ENCODE measurements at places on chromosomes 7 and 10. TPM values are rescaled to one million over a fixed set of nuclear protein-coding genes. Genes with fewer than 3 reads are reported as not detected.

DNA sequence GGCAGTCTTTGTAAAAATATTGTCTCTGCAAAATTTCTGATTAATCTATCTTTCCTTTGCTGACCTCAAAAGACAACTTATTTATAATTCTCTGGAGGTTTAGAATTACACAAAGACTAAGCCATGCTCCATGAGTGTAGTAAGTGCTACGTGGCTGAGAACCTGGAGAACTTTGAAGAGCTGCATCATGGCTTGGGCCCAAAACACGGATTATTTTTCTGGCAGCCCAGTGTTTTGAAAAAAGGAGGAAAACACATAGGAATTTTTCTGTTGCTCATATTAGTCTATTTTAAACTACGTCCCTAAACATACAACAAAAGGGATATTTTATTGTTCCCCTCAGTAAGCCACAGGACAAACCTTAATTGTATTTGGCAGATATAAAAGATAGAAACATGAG is 360.7 kb upstream of the MYO3A start:
- DNase-seq = no peak
- no peaks in the 10 kb centered on the region for H3K36me3 ChIP-seq
- no peaks in the 10 kb centered on the region for H3K4me1 ChIP-seq
- no peaks in the 10 kb centered on the region for H3K27me3 ChIP-seq
- no peak overlapping the region for H3K4me3 ChIP-seq
- H3K27ac ChIP-seq = no peak overlapping the region

DNA sequence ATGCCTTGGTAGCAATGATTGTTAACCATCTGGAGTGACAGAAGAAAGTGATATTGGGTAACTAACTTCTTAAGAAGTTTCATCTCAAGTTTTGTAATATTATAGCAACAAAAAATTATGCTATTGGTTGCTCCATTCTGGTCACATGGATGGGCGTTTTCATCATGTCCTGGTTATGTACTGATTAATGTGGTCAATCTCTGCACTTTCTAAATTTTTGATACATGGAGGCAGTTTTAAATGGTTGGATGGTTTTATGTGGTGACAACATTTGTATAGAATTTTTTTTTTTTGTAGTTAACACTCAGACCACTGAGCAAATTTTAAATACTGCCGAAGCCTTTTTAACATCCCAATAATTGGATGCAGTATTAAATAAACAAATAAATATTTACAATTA is 55.2 kb upstream of the CCAR1 start:
- no peaks in the 10 kb centered on the region for H3K4me1 ChIP-seq
- no peak overlapping the region for H3K27ac ChIP-seq
- no peaks in the 10 kb centered on the region for H3K27me3 ChIP-seq
- no peak overlapping the region for H3K4me3 ChIP-seq

DNA sequence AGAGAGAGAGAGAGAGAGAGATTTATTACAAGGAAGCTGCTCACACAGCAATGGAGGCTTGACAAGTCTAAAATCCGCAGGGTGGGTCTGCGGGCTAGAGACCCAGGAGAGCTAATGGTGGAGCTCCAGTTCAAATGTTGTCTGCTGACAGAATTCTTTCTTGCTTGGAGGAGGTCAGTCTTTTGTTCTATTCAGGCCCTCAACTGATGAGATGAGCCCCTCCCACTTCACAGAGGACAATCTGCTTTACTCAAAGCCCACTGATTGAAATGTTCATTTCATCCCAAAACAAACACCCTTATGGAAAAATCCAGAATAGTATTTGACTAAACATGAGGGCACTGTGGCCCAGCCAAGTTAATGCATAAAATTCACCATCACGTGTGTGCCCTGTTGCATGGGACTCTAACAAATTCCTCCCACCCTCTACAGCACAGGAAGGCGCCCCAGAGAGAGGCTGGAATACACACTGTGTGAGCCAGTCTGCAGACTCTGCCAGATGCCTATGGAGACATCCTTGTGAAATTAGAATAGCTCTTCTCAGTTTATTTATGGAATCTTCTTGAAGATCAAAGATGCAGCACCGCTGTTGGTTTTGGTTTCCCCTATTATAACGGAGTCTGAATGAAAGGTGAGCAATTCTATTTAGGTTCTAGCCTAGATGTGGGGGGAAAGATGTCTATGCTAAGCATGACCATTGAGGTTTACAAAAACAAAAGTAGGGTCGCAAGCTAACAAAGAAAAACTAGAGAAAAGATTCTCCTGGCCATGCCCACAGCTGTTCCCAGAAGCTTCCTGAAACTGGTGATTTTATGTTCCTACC is 123.0 kb upstream of the SFMBT2 start:
- H3K4me1 ChIP-seq = no peaks in the 10 kb centered on the region
- no peak for DNase-seq
- H3K27me3 ChIP-seq = peaks cover 3% of the 10 kb centered on the region
- H3K36me3 ChIP-seq = no peaks in the 10 kb centered on the region

PRKCQ gene
- 0.43 TPM for total RNA-seq

DNA sequence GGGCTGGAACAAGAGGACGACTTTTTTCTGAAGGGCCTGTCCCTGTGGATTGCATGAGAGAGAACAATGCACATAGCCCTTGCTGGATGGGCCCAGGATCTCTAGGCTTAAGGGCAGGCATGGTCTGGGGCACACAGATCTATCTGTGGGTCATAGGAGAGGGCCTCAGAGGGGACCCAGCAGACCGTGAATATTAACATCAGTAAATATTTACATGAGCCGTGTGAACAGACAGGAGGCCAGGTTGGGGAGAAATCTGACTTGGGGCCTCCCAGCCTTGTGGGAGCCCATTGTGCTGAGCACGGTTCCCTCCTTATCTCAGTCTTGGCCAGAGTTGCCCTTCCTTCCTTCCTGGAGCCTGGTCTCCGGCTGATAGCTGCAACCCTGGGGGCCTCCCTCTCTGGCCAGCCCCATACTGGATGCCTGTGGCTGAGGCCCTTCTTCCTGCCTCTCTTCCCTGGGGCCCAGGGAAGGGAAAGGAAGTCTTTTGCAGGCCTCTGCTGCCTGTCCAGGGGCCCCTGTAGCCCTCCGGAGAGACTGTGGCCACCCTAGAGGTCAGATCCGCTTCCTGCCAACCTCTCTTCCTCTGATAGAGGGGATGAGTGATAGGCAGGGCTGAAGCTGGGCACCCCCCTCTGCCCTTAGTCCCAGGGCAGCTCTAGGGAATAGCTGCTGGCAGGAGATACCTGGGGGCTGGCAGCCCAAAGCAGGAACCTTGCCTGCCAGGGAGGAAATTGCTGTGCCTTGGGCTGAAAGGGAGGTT is 44.5 kb upstream of the TRIM8 start:
- peak; percentile 80 for DNase-seq
- peaks cover 42% of the 10 kb centered on the region for H3K4me1 ChIP-seq
- H3K4me3 ChIP-seq = no peak overlapping the region
- H3K27ac ChIP-seq = peak overlapping the region; percentile 95
- H3K27me3 ChIP-seq = no peaks in the 10 kb centered on the region

DNA sequence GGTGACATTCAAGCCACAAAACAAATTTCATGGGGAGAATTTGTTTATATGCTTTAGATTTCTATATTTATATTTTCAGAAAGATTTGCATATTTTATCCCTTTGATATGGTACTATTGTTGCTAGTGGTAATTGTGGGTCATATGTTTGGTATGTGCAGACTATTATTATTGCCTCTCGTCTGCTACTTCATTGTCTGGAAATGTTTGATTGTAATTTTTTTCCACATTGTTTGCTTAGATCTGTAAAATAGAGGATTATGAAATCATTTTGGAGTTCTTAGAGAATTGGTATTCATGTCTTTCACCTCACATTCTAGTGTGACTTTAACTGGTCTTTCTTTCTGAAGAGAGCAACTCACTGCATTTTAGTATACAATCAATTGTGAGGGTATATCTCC is 44.7 kb downstream of the MYO3A start:
- H3K4me3 ChIP-seq = no peak overlapping the region
- H3K27me3 ChIP-seq = no peaks in the 10 kb centered on the region
- DNase-seq = no peak
- no peaks in the 10 kb centered on the region for H3K36me3 ChIP-seq
- no peak overlapping the region for H3K27ac ChIP-seq

ZNF467 gene
- total RNA-seq = 5.9 TPM

GRCh38 chr7:55275291-55276200 is 89.6 kb upstream of the LANCL2 start:
- no peaks in the 10 kb centered on the region for H3K27me3 ChIP-seq
- no peaks in the 10 kb centered on the region for H3K36me3 ChIP-seq
- no peak overlapping the region for H3K4me3 ChIP-seq
- no peaks in the 10 kb centered on the region for H3K4me1 ChIP-seq
- H3K27ac ChIP-seq = no peak overlapping the region

DNA sequence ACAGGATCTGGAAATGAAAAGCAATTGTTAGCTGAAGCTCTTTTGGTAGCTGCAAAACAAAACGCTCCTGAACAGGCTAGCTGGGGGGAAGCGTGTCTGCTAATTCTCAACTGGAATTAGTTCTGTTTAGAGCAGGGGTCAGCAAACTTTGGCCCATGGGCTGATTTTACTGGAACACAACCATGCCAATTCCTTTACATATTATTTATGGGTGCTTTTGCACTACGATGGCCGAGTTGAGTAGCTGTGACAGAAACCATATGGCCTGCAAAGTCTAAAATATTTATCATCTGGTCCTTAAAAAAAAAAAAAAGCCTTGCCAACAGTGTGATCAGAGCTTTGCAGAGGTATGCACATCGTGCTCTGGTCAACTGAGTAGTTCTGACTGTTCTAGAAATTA is 108.4 kb upstream of the PDLIM1 start:
- H3K4me3 ChIP-seq = no peak overlapping the region
- H3K27ac ChIP-seq = no peak overlapping the region
- no peaks in the 10 kb centered on the region for H3K36me3 ChIP-seq
- no peaks in the 10 kb centered on the region for H3K4me1 ChIP-seq
- no peaks in the 10 kb centered on the region for H3K27me3 ChIP-seq
- no peak for DNase-seq

DNA sequence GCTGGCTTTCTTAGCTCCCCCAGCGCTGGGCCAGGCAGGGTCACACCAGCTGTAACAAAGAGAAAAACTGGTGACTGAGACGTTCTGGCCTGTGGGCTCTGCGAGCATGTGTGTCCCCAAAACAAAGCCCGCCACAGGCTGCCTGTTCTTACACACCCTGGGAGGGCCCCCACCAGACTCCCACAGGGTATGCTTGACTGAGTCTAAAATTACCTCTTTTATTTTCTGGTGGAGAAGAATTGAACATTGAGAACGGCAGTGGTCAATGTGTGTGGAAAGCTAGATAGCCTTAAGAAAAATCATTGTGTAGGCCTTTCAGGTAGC is 808 bp downstream of the C10orf71 start:
- H3K36me3 ChIP-seq = no peaks in the 10 kb centered on the region
- no peak for DNase-seq
- no peak overlapping the region for H3K4me3 ChIP-seq
- no peak overlapping the region for H3K27ac ChIP-seq

FAM25G gene
- total RNA-seq = not detected

DNA sequence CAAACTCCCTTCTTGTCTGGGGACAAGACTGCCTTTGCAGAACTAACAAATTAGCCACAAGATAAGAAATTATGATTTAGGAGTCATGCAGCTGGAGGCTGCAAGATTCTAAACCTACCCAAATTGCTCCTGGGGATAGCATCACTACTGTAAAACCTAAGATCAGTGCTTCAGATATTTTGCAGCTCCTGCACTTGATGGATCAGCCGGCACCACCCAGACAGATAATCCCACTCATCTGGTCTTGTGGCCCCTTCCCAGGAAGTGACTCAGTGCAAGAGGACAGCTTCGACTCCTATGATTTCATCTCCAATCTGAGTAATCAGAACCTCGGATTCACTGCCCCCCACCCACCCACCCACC is 181.9 kb downstream of the AKR1D1 start:
- no peak overlapping the region for H3K4me3 ChIP-seq
- H3K27ac ChIP-seq = peak overlapping the region; percentile 86
- peaks cover 6% of the 10 kb centered on the region for H3K4me1 ChIP-seq
- DNase-seq = no peak

DNA sequence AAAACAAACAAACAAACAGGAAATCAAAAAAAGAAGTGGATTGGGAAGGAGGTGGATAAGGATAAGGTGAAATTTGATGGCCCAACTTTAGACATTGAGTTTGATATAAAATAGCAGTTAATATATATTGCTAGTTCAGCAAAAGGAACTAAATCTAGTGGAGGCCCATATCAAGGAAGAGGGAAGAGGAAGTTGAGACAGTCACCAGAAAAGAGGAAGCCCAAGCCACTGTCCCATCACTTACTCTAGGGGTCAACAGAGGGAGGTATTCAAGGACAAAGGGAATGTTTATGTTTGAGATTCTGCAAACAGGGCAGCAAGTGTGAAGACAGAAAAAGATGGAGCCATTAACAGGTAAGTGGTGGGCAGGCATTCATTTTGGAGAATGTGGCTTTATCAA is 3.7 kb downstream of the LAMTOR4 start:
- no peak for DNase-seq
- H3K36me3 ChIP-seq = no peaks in the 10 kb centered on the region
- H3K27me3 ChIP-seq = no peaks in the 10 kb centered on the region
- H3K27ac ChIP-seq = no peak overlapping the region

DNA sequence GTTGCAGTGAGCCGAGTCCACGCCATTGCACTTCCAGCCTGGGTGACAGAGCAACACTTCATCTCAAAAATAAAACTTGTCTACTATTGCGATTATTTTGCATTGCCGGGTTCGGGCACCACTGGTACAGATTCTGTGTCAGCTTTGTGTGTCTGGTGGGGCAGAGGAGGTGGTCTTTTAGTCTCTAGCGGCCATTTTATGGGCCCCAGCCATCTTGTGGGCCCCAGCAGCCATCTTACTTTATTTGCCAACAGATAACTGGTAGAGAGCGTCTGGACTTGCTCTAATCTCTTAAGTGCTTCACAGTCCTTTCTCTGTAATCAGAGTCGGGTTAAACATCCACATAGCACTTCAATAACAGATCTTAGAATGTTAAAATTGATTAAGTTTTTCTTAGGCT is 4.9 kb downstream of the BUD23 start:
- no peak for DNase-seq
- H3K36me3 ChIP-seq = no peaks in the 10 kb centered on the region
- no peak overlapping the region for H3K4me3 ChIP-seq
- no peaks in the 10 kb centered on the region for H3K27me3 ChIP-seq
- no peaks in the 10 kb centered on the region for H3K4me1 ChIP-seq
- H3K27ac ChIP-seq = no peak overlapping the region

- no peaks in the 10 kb centered on the region for H3K27me3 ChIP-seq
- no peaks in the 10 kb centered on the region for H3K4me1 ChIP-seq
- no peaks in the 10 kb centered on the region for H3K36me3 ChIP-seq
- peak overlapping the region; percentile 90 for H3K4me3 ChIP-seq
Observed at GRCh38 chr7:7183838-7184463, 1.6 kb downstream of the C1GALT1 start.

PDE6C gene
- 0.07 TPM for total RNA-seq

DNA sequence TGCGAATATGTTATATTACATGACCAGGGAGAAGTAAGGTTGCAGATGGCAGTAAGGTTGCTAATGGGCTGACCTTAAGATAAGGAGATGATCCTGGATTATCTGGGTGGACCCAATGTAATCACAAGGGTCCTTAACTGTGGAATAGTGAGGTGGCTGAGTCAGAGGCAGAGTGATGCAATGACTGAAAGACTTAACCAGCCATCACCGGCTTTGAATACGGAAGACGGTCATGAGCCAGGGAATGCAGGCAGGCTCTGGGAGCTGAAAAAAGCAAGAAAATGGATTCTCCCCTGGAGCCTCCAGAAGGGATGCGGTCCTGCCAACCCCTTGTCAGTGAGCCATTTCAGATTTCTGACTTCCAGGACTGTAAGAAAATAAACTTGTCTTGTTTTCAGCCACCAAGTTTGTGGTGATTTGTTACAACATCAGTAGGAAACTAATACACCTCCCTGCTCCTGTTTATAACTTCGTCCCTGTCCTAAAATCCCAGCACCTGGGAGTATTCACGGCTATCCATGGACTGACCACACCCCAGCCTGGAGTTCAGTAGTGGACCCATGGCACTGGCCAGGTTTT is 4.6 kb upstream of the C10orf95 start:
- no peaks in the 10 kb centered on the region for H3K27me3 ChIP-seq
- peaks cover 39% of the 10 kb centered on the region for H3K4me1 ChIP-seq
- DNase-seq = peak; percentile 86
- H3K36me3 ChIP-seq = no peaks in the 10 kb centered on the region
- no peak overlapping the region for H3K4me3 ChIP-seq

AUTS2 gene
- 13.0 TPM for total RNA-seq

MKX gene
- 0.90 TPM for total RNA-seq

Data from hepatocyte (in vitro differentiated cells).